ENCODE measurements at places on chromosomes 4 and X. TPM values are rescaled to one million over a fixed set of nuclear protein-coding genes. Genes with fewer than 3 reads are reported as not detected.

The APELA gene
- not detected for total RNA-seq

The GABRG1 gene
- total RNA-seq: not detected

The KDR gene
- 43.9 TPM for total RNA-seq

The ADH7 gene
- 0.71 TPM for total RNA-seq

GRCh38 chrX:133922390-133922771 is 63.0 kb downstream of the GPC3 start:
- DNase-seq: no peak

DNA sequence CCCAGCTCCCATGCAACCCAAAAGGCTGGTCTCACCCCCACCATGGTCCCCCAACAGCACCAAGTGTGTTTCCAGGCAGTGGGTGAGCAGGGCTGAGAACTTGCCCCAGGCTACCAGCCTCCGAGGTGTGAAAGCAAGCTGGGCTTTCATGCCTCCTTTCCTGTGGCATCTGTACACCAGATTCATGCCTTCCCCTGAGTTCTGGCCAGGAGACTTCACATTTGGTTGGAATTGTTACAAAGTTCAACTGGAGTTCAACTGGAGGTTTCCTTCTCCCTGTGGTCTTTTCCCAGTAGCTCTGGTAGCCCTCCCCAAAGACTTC is 77.6 kb upstream of the RAB40AL start:
- no peak for DNase-seq

DNA sequence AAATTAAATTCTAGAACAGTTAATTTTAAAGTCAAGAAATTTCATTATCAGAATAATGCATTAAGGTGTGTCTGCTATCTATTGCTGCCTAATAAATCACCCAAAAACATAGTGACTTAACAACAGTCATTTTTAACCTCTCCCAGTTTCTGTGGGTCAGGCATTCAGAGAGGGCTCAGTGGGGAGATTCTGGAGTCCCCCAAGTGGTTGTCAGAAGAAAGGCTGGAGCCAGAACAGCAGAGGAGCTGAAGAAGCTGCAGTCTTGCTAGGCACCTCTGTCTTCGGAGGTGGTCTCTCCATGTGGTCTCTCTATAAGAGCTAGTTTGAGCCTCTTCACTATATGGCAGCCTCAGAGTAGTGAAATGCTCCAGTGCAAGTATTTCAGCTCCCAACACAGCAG is 9.3 kb upstream of the HOPX start:
- no peak for DNase-seq
